T-helper 2 cell (primary cell): ENCODE measurements at places on chromosomes 13 and 19.
A peak's percentile ranks its signal among the peaks of the same experiment; 100 is the strongest.

DNA sequence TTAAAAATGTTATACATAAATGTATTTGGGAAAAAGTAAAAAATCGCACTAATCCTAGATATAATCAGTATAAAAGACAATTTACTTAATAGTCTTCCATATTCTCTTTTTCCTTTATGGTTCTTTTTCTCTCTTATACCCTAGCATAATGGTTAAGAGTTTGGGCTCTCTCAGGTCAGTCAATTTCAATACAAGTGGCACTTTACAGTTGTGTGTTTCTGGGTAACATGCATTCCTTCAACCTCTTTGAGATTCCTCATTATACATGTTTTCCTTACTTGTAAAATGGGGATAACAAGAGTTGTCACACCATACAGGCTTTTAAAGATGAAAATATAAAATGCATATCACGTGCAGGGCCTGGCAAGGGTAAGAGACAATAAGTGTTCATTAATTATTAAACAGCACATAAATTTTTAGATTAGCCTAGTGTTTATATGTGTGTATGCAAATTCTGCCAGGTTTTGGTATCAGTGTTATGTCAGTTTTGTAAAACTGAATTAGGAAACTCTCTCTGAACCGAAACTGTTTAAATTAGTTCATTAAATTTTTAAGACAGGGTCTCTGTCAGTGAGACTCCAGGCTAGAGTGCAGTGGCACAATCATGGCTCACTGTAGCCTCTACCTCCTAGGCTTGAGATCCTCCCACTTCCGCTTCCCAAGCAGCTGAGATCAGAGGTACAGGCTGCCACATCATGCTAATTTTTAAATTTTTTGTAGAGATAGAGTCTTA is 49.8 kb downstream of the ELF1 start:
- DNase-seq = no peak

- no peak for DNase-seq
Observed at GRCh38 chr13:49954674-49955455, 18.7 kb upstream of the SPRYD7 start.

DNA sequence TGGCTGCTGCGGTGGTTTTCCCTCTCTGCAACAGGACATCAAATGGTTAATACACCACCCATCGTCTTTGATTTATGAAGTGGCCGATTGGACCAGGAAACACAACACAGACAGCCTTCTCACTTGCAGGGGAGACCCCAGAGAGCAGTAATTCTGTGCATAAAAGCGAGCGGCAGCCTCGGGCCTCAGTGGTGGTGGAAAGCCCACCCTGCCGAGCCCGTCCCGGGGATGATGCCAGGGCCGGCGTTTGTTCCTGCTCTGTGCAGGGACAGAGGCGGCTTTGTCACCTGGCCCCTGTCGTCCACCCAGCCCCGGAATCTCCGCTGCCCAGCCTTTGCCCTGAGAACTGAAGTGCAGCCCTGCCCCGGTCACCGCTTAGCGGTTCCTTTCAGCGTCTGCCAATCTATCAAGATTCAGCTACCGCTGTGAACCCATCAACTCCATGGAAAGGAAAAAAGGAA is 184.4 kb downstream of the TSHZ3 start:
- DNase-seq = no peak

GRCh38 chr13:20411638-20412342 is 113.9 kb downstream of the CRYL1 start:
- DNase-seq = peak; percentile 75

GRCh38 chr19:41112728-41113290 is 1.4 kb upstream of the CYP2F1 start:
- DNase-seq = no peak

- DNase-seq = no peak
Observed at GRCh38 chr19:33225458-33225926, at the start of gene SLC7A10. SLC7A10 (minus strand) TSS chr19:33225850; CDS start chr19:33225703, 147 bp downstream.

DNA sequence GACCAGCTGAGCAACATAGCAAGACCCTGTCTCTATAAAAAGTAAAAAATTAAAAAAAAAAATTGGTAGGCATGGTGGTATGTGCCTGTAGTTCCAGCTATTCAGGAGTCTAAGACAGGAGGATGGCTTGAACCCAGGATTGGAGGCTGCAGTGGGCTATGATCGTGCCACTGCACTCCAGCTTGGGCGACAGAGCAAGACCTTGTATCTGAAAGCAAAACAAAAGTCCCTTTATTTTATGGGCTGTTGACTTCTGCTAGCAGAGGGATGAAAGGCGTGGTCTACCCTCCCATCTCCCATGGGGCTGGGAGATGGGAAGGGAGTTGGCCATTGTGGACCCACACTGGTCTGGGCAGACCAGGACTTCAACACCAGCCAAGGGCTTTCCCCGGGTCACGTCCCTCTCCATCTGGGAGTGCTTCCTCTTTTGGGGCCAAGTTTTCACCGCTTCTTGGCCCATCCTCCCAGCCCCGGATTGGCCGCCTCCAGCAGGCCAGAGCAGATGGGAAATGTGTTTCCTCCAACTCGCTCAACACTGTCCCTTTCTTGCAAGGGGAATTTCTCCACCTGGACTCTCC is 2.2 kb upstream of the TNFSF9 start:
- DNase-seq = no peak

DNA sequence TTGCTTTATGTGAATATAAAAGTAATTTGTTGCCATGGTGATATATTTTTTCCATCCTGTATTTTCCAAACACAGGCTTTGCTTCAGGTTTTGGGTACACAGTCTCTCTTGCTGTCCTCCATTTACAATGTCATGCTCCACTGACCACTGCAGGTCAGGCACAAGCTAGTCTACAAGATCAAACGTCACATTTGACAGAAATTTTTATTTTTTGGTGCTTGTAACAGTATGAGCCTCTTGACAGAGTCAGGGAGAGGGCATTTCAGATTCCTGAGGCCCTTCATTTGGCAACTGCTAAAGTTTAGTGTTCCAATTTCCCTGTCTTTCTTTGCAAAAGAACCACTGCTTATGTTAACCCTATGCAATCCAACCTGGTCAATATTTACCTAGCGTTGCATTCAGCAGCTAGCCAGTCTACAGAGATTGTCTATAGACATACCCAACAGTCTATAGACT is 175.0 kb downstream of the RFC3 start:
- DNase-seq = no peak

DNA sequence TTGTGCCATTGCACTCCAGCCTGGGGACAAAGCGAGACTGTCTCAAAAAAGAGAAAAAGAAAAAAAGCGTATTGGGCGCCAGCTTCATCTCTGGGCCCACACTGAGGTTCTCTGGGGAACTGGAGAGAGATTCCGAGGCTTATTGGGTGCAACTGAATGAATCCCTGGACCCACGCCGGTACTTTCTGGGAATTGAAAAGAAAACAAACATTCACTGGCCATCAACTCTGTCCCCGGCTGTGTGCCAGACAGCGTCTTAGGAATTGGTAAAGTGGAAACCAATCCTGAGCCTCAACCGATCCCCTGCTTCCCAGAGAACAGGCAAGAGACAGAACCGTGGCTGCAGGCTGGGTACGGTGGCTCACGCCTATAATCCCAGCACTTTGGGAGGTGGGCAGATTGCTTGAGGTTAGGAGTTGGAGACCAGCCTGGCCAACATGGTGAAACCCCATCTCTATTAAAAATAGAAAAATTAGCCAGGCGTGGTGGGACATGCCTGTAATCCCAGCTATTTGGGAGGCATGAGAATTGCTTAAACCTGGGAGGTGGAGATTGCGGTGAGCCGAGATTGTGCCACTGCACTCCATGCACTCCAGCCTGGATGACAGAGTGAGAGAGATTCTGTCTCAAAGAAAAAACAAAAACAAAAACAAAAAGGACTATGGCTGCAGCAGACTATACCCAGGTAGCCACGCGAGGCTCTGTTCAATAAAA is 8.6 kb downstream of the ANO8 start:
- no peak for DNase-seq

- peak; percentile 15 for DNase-seq
Observed at GRCh38 chr13:99496184-99497142, 4.8 kb upstream of the TM9SF2 start.

DNA sequence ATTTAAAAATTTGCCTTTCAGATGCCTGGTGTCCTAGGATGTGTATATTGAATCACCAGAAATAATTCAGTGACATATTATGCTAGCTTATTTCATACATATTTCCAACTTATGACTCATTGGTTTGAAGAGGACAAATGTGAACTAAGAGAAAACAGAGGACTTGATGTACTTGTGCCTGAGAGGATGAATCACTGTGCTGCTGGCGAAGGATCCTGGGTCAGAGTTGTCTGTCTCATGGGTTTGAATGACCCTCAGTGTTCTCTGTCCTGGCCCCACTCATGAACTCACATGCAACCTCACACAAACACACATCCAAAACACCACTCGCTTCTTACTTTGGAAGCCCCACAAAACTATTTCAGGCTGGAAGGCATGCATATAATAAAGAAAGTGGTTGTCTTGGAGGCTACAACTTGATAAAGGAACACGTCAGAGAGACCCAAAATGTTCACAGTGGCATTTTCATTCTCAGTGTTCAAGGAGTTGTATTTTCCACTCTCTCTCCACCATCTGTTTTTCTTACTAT is 129.0 kb upstream of the SPRY2 start:
- DNase-seq = no peak

- no peak for DNase-seq
Observed at GRCh38 chr19:51593138-51593890, 22.2 kb downstream of the ZNF175 start.

DNA sequence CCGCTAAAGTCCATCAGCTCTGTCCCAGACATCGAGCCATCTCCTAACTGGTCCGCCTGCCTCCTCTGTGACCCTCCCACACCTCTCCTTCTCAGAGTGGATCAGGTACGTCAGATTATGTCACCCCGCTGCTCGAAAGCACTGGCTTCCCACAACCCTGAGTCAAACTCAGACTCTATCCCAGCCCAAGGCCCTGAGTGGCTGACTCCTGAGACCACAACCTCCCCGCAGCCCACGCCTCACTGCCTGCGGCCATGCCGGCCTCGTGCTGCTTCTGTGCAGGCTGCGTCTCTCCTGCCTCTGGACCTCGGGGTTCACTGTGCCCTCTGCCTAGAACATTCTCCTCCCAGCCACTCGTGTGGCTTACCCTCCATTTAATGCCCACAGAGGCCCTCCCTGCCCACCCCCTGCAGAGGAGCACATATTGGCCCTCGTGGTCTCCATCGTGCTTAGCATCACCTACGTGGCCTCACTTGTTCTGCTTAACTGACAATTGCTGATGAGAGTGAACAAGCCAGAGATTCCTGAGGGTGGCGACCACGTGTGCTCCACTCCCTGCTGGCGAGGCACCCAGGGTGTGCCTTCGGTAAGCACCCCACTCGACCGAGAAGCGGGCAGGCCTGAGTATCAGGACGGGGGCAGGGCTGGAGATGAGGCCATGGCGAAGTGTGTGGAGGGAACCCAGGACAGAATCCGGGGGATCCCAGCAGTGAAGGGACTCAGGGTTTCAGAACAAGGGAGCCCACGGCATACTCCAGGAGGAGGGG is 13.5 kb upstream of the FKRP start:
- DNase-seq = no peak

- peak; percentile 54 for DNase-seq
Observed at GRCh38 chr19:53908106-53908934, 758 bp upstream of the CACNG7 start.

- peak; percentile 14 for DNase-seq
Observed at GRCh38 chr13:95643936-95644598, 439 bp downstream of the DZIP1 start.

DNA sequence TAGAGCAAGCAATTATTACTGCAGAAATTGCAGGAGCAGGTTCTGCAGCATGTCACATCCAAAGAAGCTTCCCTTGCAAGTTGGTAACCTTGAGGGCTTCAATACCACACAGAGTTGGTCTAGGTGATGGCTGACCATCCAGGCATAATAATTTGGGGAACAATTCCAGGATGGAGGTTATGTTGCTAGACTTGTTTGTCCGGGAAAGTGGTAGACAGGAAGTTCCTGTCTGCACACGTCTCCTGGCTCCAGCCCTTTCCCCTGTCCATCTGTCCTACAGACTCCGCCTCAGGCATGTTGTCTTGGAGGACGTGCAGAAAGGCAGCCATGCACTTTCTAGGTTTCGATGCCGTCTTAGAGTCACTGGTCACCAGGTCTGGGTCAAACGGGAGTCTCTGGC is 26.0 kb downstream of the DPRX start:
- DNase-seq = no peak

GRCh38 chr19:33445442-33446329 is 72.2 kb downstream of the CEBPG start:
- no peak for DNase-seq

GRCh38 chr13:23411706-23412105 is 21.8 kb downstream of the SACS start:
- DNase-seq = no peak

GRCh38 chr13:84191139-84191538 is 308.9 kb upstream of the SLITRK1 start:
- no peak for DNase-seq

- DNase-seq = no peak
Observed at GRCh38 chr19:41195675-41196497, 2.9 kb downstream of the CYP2S1 start.

- DNase-seq = no peak
Observed at GRCh38 chr19:8449830-8450229, 5.1 kb downstream of the HNRNPM start.

GRCh38 chr19:36528921-36529518 is 949 bp upstream of the ZNF260 start:
- peak; percentile 86 for DNase-seq

DNA sequence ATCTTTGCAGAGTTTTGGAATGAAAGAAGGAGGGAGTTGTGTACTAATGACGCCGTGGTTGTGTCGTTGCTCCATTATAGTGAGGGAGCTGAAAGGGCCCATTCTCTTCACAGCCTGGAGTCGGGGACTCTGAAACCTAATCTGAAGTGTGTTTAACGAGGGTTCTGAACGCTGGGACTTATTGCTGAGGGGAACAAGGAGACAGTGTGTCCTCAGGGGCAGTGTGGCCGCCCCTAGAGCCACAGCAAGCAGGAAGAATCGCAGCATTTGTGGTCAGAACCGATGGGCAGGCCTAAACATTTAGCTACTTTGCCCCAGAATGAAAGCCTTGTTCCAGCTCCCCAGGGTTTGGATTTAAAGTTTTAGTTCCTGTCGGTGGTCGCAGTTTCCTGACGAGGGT is 156.4 kb upstream of the RNF113B start:
- no peak for DNase-seq

DNA sequence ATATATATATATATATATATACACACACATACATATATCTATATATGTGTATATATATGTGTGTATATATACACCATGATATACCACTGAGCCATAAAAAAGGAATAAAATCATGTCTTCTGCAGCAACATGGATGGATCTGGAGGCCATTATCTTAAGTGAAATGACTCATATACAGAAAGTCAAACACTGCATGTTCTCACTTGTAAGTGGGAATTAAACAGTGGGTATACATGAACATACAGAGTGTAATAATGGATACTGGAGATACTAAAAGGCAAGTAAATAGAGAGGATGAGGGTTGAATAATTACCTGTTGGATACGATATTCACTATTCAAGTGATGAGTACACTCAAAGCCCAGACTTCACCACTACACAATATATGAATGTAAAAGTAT is 332.6 kb downstream of the SLITRK1 start:
- DNase-seq = no peak

- no peak for DNase-seq
Observed at GRCh38 chr13:112569821-112570220, 18.1 kb downstream of the TUBGCP3 start.

GRCh38 chr19:28170066-28170465 is 1042.9 kb downstream of the UQCRFS1 start:
- DNase-seq = no peak
